ENCODE measurements at places on chromosomes 2 and 18. TPM values are rescaled to one million over a fixed set of nuclear protein-coding genes. Genes with fewer than 3 reads are reported as not detected.

GRCh38 chr2:212592695-212593094 is 54.1 kb upstream of the ERBB4 start:
- peak; percentile 35 for ATAC-seq

The KRTCAP3 gene
- 26.0 TPM for total RNA-seq

The RAB6C gene
- not detected for total RNA-seq

The ZBTB7C gene
- 28.8 TPM for total RNA-seq

- no peak for ATAC-seq
Measured at GRCh38 chr18:64271246-64271645, 122.4 kb upstream of the LINC00305 start.

GRCh38 chr2:157789933-157790511 is 86.1 kb downstream of the ACVR1 start:
- ATAC-seq: peak; percentile 31

Data from esophagus mucosa (tissue), 1 donor.